ENCODE measurements at places on chromosomes 7 and 10. TPM values are rescaled to one million over a fixed set of nuclear protein-coding genes. Genes with fewer than 3 reads are reported as not detected.

The KAZALD1 gene
- total RNA-seq = 58.2 TPM

The GLCCI1 gene
- total RNA-seq = 6.7 TPM

The VGF gene
- total RNA-seq = 0.87 TPM

The KIF20B gene
- total RNA-seq = 3.3 TPM

The GLI3 gene
- total RNA-seq = 6.9 TPM

The PSAP gene
- total RNA-seq = 1,900 TPM

The BTBD16 gene
- 0.15 TPM for total RNA-seq

The DOCK1 gene
- 86.0 TPM for total RNA-seq

The OR9A2 gene
- not detected for total RNA-seq

The PRKCQ gene
- not detected for total RNA-seq

The FEZF1 gene
- total RNA-seq = not detected

The ARMC10 gene
- total RNA-seq = 45.4 TPM

The COL26A1 gene
- not detected for total RNA-seq

The PAPOLB gene
- 0.15 TPM for total RNA-seq

The SPAM1 gene
- not detected for total RNA-seq

The ZCWPW1 gene
- 1.3 TPM for total RNA-seq

The SLC29A4 gene
- total RNA-seq = 1.7 TPM

The HACD1 gene
- 18.2 TPM for total RNA-seq

The CDC14C gene
- total RNA-seq = 0.17 TPM

The AKR1C8 gene
- not detected for total RNA-seq

The SPDYE6 gene
- 0.15 TPM for total RNA-seq

The POLR2J2 gene
- total RNA-seq = 2.5 TPM

The ABCB1 gene
- 10.5 TPM for total RNA-seq

The UBN2 gene
- total RNA-seq = 5.3 TPM

The TCERG1L gene
- total RNA-seq = not detected

The MOSPD3 gene
- total RNA-seq = 7.1 TPM

The ENO4 gene
- total RNA-seq = 0.29 TPM

The HYAL4 gene
- total RNA-seq = 0.17 TPM

The HABP2 gene
- total RNA-seq = not detected

The CNTNAP2 gene
- total RNA-seq = 0.15 TPM

The CTAGE8 gene
- total RNA-seq = not detected

The SEMA3D gene
- total RNA-seq = 2.6 TPM

The CLCN1 gene
- total RNA-seq = not detected

The ZNF282 gene
- total RNA-seq = 25.3 TPM

The MARVELD1 gene
- total RNA-seq = 41.4 TPM

The GRB10 gene
- total RNA-seq = 45.5 TPM

The LIPJ gene
- not detected for total RNA-seq

The SMIM30 gene
- 50.8 TPM for total RNA-seq

The LRRC4 gene
- 0.33 TPM for total RNA-seq

The CDHR1 gene
- not detected for total RNA-seq

The AGAP9 gene
- 5.5 TPM for total RNA-seq

The SPDYE2B gene
- not detected for total RNA-seq
